ENCODE measurements at places on chromosomes 3 and 15. TPM values are rescaled to one million over a fixed set of nuclear protein-coding genes. Genes with fewer than 3 reads are reported as not detected.

- DNase-seq = no peak
Observed at GRCh38 chr15:47824147-47824546, 106.8 kb downstream of the SEMA6D start.

The CHRNA7 gene
- total RNA-seq = 1.5 TPM

DNA sequence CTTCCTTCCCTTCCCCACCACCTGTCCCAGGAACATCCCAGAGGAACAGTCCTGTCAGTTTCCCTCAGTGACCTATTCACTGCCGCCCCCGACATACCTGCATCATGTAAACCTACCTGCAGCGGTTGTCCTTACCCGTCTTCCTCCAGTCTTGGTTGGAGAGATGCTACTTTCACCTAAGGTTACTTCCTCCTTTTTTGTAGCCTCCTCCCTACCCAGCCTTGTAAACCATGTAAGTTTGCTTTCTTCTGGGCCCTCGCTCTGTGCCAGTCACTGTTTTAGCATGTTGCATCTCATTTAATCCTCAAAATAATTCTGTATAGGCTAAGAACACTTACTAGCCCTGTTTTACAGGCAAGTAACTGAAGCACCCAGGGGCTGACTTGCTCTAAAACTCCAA lies 58.3 kb downstream of the GPR171 start:
- no peak for DNase-seq

The TMEM108 gene
- 1.4 TPM for total RNA-seq

The THSD4 gene
- 73.5 TPM for total RNA-seq

The ARL8B gene
- total RNA-seq = 23.7 TPM

DNA sequence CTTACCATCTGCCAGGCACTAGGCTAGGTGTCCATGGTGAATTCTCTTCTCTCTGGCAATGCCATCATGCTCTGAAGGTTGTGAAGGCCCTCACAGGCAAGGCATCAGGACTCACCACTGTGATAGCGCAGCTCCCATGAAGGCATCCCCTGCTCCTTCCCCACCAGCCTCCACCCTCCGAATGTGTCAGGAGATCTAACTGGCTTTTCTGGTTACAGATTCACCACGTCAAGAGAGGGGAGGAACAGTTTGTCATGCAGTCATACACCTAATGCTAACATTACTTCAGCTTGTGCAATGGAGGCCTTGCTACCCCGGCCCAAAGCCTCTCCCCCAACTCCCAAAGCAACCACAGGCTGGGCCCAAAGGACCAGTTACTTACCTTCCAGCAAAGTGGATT lies 8.9 kb upstream of the CMTM8 start:
- DNase-seq = no peak

The ZNF860 gene
- total RNA-seq = 0.29 TPM
